ENCODE measurements at places on chromosomes 6 and 20. TPM values are rescaled to one million over a fixed set of nuclear protein-coding genes. Genes with fewer than 3 reads are reported as not detected.

Gene SOBP
- 1.3 TPM for total RNA-seq

Gene ACTR5
- 9.5 TPM for total RNA-seq

Gene JAG1
- total RNA-seq: 41.2 TPM

Gene NDRG3
- 23.2 TPM for total RNA-seq

Gene EPPIN
- total RNA-seq: not detected

Gene LPIN3
- 14.2 TPM for total RNA-seq

Gene AGER
- 1.3 TPM for total RNA-seq

Gene GRM1
- total RNA-seq: 0.02 TPM

Gene PRL
- total RNA-seq: not detected

Gene C20orf204
- 0.33 TPM for total RNA-seq

Gene KCNK16
- not detected for total RNA-seq

Gene C20orf144
- 0.07 TPM for total RNA-seq

Gene PROCR
- total RNA-seq: 153 TPM

Gene OR12D1
- not detected for total RNA-seq

Gene PLA2G7
- total RNA-seq: not detected

Gene ZBTB46
- total RNA-seq: 0.86 TPM

Gene ZKSCAN3
- total RNA-seq: 1.8 TPM

Gene ENPP5
- not detected for total RNA-seq

Gene ADGRF4
- total RNA-seq: 11.1 TPM

Gene FAM184A
- total RNA-seq: not detected

Gene EFCAB8
- not detected for total RNA-seq

Gene MOCS1
- total RNA-seq: 2.2 TPM

Gene SLC25A27
- total RNA-seq: 0.47 TPM

Gene ENPP1
- 1.6 TPM for total RNA-seq

Gene PNLDC1
- total RNA-seq: not detected

Gene DEF6
- total RNA-seq: not detected

Gene GPR6
- total RNA-seq: not detected

Gene CLPSL2
- 2.0 TPM for total RNA-seq

Gene HTR1E
- total RNA-seq: not detected

Gene TPBG
- 37.2 TPM for total RNA-seq

Gene TFAP2D
- total RNA-seq: not detected

Gene TFAP2A
- total RNA-seq: 11.9 TPM

Gene CST1
- total RNA-seq: 0.44 TPM

Gene ZNF165
- total RNA-seq: 0.90 TPM

Gene GTSF1L
- not detected for total RNA-seq

Gene TGM2
- 478 TPM for total RNA-seq

Gene DOK5
- total RNA-seq: not detected

Gene CDH4
- 7.7 TPM for total RNA-seq

Gene RIPPLY2
- not detected for total RNA-seq

Gene RPS21
- total RNA-seq: 2,845 TPM

Gene L3MBTL3
- 2.6 TPM for total RNA-seq

Gene RGS17
- total RNA-seq: 8.5 TPM

Gene RRAGD
- total RNA-seq: 5.2 TPM

Gene TBC1D32
- total RNA-seq: 0.88 TPM

Gene PHACTR2
- total RNA-seq: 4.2 TPM

Gene SIRPD
- total RNA-seq: not detected

Gene WFDC12
- total RNA-seq: not detected

Gene CEP250
- 29.5 TPM for total RNA-seq

Gene HLA-DQB2
- total RNA-seq: not detected

Gene CD93
- 0.02 TPM for total RNA-seq

Gene FOXS1
- total RNA-seq: 0.41 TPM

Gene DEFB132
- total RNA-seq: not detected

Gene CBFA2T2
- total RNA-seq: 6.0 TPM

Gene SCRT2
- total RNA-seq: not detected

Gene SLC16A10
- 0.56 TPM for total RNA-seq

Gene CCN6
- not detected for total RNA-seq

Measured in A549 treated with GW870086 at 1 μM for 4 hours (cell line).